ENCODE measurements at places on chromosomes 11 and 22.
A peak's percentile ranks its signal among the peaks of the same experiment; 100 is the strongest.

DNA sequence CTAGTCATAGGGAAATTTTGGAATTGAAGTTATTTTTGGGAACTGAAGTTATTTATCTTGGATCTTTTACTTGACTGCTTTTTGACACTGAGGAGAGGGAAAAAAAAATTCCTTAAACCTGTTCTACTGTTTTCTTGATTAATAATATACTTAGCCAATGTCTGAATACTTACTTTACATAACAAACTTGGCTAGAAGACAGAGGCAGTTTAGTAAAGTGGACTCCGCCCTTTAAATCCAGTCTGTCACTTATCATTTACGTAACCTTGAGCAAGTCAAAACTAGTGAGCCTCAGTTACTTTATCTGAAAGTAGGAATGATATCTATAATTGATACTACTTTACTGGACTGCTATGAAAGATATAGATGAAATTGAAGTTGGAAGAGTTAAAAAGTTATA lies 19.5 kb downstream of the CTSC start:
- no peak for DNase-seq

DNA sequence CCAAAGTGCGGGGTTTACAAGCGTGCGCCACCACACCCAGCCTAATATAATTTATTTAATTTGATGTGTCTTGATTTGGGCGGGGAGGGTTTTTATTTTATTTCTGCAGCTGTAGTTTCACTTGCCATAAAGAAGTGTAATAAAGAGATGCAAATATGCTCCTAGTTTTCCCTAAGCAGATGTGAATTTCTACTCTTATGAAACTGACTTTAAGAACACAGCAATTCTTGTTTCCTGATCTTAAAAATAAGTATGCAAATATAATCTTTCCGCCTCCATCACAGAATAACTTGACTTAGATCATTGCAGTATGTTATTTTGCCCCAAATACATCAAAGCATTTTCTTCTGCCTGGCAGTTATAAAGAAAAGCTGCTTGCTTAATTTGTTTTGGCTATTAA lies 4.4 kb downstream of the SPCS2 start:
- no peak for DNase-seq

DNA sequence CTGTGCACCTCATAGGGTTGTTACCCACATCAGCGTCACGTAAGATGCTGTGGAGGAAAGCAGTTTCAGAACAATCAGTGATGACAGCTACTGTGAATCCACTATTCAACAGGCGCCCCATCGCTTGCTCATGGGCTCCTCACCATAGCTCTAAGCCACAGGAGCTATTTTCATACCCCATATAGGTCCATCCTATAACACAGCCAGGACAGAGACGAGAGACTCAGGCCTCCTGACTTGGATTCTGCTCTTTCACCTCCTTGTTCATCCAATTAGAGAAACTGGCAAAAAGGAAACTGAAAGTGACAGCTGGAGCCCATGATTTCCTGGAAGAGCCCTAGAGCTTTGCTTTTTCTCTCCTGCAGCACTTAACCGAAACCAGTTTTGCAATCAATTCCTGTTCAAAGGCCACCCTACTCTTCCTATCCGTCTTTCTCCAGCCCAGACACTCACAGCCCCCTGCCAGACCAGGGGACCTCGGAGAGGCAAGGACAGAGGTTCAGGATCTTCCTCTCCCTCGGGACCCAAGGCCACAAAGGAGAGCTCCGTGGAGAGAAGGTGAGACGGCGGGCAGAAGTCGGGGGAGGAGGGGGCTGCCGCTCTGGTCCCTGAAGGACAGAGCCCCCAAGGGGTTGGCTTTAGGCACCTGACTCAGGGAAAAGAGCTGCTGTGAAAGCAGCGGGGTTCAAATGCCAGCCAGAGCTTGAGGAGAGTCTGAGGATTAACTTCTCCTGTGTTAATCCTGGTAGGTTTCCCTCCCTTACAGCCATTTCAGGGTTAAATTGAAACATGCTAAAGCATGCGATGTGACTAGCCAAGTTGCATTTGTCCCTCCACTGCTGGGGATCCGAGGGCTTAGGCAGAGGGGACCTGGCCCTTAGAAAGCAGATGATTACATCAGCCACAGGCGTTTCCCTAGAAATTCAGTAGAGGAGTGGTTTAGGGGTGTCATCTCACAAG lies at the start of gene APOL6:
Gene APOL6 (plus strand): TSS at position 381 of the 960 bp plus-strand sequence. CDS start 7,980 bp downstream, outside the sequence.
- peak; percentile 42 for DNase-seq

GRCh38 chr11:116217006-116217405 lies 555.8 kb downstream of the BUD13 start:
- DNase-seq = no peak

DNA sequence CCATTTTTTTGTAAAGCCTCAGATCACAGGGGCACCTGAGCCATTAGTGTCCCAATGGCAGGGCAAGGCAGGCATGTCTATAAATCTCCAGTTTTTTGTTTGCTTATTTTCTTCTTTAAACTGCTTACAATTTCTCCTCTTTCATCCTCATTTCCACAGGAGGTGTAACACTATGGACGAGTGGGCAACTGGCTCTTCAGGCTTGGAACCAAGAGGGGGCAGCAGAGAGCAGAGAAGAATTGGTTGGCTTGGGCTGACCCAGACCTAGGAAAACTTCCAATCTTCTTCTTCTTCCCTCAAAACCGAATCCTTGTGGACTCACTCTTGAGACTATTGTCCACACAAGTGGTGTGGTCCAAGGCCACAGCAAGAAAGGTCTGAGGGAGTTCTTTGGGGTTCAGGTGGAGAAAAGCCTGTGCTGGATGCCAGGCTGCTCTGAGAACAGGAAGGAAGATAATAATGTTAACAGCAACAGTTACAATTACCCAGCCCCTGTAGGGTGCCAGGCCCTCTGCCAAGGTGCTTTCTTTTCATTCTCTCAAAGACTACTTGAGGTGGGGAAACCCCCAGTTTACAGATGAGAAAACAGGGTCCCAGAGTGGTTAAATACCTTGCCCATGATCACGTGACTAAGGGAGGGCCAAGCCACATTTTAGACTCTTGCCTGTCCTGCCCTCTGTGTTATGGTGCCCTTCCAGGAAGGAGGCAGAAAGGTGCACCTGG lies 70.7 kb upstream of the E2F8 start:
- DNase-seq = peak; percentile 64

DNA sequence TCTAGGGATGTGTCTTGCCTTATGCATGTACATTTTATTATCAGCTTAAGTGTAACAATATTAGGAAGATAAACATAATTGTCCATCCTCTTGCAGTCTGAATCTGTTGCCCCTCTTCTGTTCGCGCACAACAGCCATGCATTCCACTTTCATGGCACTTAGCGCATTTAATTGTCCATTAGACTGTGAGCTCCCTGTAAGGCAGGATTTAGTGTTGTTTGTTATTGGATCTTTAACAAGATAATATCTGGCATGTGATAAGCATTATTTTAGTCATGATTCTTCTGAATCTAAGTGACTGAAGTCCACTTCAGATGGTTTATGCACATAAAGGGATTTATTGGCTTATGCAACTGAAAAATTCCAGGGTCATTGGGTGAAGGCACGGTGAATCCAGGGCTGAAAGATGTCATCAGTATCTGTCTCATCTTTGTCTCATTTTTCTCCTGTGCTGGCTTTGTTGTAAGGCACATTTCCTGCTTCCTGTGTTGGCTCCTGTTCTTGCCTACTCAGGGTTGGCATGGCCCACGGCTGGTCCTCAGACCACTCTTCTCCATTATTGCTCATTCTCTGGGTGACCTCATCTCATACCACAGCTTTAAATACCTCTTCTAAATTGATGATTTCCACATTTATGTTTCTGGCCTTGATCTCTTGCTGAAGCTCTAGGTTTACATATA lies 37.6 kb downstream of the ATXN10 start:
- DNase-seq = peak; percentile 54

GRCh38 chr11:76208438-76209374 lies 2.4 kb upstream of the WNT11 start:
- DNase-seq = peak; percentile 73

- no peak for DNase-seq
These were observed 584.3 kb downstream of the BRD1 start for GRCh38 chr22:49243335-49243734.

- DNase-seq = no peak
These were observed 92.3 kb upstream of the RTL6 start for GRCh38 chr22:44590291-44590690.

GRCh38 chr11:96116376-96116775 lies 192.5 kb upstream of the MTMR2 start:
- DNase-seq = no peak

DNA sequence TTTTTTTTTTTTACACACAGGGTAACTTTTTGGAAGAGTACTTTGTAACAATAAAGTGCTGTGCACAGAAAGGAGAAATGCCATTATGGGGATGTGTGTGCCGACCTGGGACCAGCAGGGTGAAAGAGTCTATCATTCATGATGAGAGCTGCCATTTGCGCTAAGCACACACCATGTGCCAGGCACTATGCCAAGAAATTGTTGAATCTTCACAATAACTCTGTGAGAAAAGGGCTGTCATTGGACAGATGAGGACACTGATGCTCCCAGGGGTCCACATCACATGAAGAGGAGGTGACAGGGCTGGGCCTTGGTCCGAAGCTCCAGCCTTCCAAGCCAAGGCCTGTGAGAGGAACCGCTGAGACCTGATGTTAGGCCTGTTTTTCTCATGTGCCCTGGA lies 5.6 kb downstream of the DUSP18 start:
- no peak for DNase-seq

GRCh38 chr11:96215110-96215782 lies 127.7 kb downstream of the MAML2 start:
- no peak for DNase-seq

DNA sequence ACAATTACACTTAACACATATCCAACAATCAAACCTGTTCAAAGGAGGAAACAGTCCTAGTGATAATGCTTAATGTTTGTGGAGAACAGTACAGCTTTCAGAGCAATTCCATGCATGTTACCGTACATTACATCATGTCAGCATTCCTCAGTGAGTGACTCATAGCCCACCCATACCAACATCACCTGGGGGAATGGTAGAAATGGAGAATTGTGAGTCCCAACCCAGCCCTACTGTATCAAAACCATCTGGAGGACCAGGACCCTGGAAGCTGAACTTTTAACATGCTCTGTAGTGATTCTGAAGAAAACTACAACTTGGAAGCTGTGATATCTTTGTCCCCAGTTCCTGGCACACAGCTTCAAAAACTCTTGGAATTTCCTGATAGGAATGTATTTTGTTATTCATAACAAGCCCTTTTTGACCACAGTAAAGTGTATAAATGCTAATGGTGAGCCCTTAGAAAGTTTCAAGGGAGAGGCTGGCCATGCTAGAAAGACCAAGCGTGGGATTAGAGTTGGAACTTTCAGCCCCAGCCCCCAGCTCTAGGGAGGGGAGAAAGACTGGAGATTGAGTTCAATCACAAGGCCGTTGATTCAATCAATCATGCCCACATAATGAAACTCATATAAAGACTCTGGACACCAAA lies 301.1 kb downstream of the BUD13 start:
- DNase-seq = peak; percentile 89

DNA sequence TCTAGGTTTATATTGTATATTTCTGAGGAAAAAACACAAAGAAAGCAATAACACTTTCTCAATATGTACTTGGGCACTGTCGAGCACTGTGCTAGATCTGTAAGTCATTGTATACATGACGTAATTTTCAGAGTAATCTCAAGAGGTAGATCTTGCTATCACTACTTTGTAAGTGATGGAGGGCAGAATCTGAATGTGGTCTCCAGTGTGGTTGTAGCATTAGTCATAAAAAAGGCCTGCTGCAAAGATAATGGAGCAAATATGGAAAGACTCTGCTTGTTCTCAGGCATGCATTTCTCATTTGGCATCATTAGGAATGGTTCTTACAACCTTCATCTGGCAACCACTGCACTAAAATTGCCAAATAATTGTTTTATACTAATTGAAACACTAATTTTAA lies 419.8 kb upstream of the CCDC179 start:
- no peak for DNase-seq

DNA sequence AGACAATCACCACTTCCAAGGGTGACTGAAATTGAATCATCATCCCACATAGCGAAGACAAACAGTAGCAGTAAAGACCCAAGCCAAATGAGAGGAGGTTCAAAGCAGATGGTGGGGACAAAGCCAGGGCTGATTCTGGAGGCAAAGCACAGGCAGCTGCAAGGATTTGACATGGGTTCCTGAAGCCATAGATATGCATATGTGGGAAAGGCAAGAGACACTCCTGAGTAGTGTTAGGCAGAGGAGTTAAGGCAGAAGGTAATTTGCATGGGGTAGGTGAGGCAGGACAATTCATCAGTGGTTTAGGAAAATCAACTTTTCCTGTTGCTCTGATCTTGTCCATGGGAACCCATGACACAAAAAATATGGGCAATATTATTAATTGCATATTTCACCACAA lies 462.8 kb downstream of the FAM181B start:
- no peak for DNase-seq

- DNase-seq = peak; percentile 54
These were observed 150.7 kb downstream of the BLID start for GRCh38 chr11:121965330-121965729.

DNA sequence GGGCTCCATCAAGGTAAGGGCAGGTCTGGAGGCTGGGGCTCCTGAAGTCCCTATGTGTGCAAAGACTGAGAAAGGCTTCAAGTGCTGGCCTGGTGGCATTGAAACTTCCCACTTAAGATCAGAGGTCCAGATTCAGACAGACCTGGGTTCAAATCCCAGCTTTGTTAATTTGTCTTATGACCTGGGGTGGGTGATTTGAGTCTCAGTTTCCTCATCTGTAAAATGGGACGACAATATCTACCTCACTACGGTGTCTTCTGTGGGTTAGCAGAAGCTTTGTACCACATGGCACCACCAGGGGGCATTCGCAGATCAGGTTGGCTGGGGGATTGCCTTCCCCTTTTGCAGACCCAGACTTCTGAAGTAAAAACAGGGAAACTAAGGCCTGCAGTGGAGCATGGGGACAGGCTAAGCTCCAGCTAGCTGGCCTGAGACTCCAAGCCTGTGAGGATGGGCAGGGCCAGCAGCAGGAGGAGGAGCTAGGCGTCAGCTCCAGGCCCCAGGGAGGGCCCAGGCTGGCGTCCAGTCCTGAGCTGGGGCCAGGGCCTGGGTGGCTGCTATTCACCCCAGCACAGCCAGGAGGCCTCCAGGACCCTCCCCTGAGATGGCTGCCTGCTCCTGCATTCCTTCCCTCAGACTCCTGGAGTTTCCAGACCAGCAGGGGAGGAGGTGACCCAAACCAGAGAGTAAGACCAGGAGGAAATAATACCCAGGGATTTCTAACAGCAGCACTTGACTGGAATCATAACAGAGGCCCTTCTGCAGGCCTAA lies 1.5 kb downstream of the CASTOR1 start:
- DNase-seq = peak; percentile 86

DNA sequence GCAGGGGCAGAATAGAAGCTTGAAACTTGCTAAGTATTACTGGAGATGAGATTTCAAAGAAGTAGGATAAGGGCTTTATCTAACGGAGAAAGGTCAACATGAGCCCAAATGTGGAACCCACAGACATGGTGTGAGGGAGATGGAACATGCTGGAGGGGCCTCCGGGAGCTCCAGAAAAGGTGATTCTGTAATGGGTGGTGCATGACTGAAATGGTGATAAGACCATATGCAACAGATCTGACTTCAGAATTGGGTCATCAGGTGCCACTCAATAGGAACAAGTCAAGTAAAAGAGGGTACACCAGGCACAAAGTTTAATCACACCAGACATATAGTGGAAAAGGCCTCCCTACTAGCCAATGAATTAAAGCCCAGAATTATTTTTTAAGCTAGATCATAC lies 7.9 kb upstream of the CEP295 start:
- no peak for DNase-seq

Data from urothelium cell line (cell line).